Fibroblast of skin of right biceps (primary cell): ENCODE measurements at places on chromosomes 2 and 18.

DNA sequence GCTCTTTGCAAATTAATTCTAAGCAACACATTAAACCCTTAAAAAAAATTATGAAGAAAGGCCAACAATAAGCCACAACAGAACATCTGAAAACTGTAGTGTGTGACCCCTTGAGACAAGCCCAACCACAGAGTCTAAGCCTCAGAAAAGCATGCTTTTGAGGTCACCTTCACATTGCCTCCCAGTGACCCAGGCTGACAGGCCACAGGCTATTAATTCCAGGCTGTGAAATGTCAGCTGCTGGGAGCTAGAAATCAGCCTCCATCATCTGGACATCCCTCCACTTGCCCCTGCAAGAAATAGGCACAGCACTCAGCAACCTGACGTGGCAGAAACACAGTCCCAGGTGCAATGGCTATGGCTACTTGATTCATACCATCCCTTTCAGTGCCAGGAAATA lies 179.4 kb upstream of the ZFP36L2 start:
- no peak for DNase-seq

GRCh38 chr2:9083287-9083686 lies 79.8 kb upstream of the MBOAT2 start:
- no peak for DNase-seq

DNA sequence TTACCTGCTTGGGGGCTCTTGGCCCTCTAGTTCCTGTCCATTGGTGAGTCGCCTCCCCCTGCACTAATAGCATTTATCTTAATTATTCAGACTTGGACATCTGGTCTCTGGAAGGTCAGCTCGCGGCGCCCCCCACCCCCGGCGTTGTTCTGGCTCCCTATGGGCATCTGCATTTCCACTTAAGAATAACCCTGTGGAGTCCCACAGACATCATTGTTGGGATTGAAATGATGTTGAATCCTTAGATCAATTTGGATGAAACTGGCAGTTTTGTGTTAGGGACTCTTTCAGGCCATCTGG lies 313.8 kb upstream of the HS6ST1 start:
- no peak for DNase-seq

DNA sequence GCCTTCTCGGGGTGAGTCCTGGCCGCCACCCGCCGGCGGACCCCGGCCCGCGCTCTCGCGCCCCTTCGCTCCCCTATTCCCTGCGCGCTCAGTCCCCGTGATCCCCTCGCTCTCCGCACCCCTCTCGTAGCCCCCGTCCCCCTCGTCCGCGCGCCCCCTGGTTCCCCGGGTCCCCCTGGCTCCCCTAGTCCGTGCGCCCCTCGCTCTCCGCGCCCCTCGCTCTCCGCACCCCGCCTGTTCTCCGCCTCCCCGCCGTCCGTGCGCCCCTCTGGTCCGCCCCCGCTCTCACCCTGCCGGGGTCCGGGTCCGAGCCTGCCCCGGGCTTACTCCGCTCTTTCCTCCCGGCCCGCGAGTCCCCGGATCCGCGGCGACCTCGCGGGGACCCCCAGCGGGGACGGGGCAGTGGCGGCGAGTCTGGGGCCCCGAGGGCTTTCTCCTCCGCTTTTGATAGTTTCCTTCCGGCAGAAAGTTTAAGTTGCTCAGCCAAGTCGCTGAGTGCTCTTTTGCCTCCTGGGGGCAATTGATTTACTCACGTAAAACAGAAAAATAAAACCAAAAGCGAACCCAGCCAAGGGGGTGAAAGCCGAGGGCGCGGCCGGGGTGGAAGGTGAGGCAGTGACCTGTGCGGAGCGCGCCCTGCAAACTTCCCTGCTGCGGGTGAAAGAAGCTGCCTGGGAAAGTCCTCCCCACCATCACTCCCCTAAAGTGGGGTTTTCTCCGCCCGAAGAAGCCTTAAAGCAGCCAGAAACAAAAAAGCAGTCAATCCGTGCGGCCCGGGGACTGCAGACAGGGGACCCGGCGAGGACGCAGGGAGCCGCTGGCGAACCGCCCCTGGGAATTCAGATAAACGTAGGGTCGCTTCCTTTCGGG lies 568 bp downstream of the RAB31 start:
- DNase-seq, result no peak
